Activated naive CD8-positive, alpha-beta T cell treated with anti-CD3 and anti-CD28 coated beads, Interleukin-2, amount 50 U/mL, for 16 hours (primary cell): ENCODE measurements at places on chromosomes 5 and 9.

- DNase-seq, result no peak
Observed at GRCh38 chr5:128097224-128097623, 13.7 kb downstream of the SLC12A2 start.

GRCh38 chr9:106312906-106313305 lies 550.1 kb upstream of the ZNF462 start:
- DNase-seq, result no peak

DNA sequence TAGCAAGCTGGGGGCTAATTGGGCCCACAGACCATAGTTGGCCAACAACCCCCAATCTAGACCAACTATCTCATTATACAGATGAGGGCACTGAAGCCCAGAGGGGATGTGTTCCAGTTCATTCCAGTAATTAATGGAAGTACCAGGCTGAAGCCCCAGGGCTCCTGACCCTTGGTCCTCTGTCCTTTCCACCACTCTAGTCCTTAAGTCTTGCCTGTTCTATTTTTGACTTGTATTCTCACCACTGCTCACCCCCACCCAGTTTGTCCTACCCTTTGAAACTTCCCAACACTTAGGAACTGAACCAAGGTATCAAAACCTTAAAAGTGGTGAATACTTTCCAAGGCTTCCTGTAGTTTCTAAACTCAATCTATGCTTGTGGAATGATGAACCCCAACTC lies 407.4 kb downstream of the ENC1 start:
- DNase-seq, result no peak

DNA sequence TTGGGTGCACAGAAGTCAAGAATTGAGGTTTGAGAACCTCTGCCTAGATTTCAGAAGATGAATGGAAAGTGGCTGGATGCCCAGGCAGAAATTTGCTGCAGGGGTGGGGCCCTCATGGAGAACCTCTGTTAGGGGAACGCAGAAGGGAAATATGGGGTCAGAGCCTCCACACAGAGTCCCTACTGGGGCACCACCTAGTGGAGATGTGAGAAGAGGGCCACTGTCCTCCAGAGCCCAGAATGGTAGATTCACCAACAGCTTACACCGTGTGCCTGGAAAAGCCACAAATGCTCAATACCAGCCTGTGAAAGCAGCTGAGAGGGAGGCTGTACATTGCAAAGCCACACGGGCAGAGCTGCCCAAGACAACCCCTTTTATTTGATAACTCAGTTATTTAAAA lies 383.5 kb downstream of the TLE4 start:
- DNase-seq, result no peak

DNA sequence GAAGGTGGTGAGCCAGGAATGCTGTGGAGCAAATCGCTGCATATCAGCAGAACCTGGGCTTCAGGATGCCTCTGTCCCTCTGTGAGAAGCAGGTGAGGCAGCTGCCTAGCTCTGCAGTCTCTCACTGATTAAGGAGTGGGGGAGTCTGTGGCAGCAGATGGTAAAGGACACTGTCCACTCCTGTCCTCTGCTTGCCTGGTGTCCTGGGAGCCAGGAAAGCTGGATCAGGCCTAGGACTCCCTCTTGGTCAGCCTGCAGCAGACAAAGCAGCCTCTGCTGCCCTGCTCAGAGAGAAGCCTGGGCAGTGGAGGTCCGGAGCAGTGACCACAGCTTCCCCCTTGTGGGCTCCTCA lies 214.7 kb downstream of the HSPA4 start:
- DNase-seq, result no peak

DNA sequence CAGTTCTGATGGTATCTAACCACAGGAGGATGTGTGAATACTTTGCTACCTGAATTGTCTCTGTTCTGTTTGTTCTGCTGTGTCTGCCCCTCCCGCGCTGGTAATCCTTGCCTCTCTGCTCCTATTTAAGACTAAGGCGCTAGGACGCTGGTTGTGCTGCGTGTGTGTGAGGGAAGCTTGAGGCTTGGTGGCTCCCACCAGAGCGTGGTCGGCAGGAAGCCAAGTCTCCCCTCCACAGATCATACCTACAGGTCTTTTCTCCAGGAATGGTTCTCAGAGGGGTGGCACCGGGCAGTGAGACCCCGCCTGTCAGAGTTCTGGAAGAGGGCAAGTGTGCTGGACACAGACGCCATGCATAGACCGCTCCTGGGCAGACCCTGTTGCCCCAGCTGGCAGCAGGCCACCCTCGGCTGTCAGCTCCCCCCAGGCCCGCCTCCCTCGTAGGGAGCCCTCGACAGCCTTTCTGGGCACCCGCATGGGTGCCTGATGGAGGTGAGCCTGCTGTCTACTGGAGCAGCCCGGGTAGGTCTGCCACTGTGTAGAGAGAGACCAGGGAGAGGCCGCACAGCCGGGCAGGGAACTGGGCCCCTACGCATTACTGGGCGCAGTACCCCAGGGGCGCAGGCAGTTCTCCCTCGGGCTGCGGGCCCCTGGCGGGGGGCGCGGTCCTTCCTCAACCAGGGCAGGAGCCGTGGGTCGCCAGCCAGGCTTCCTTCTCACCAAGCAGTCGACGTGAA lies 53.4 kb upstream of the ROR2 start:
- DNase-seq, result no peak

- no peak for DNase-seq
Observed at GRCh38 chr9:126331964-126332748, 5.5 kb downstream of the MVB12B start.

GRCh38 chr5:83401122-83401731 lies 70.3 kb upstream of the VCAN start:
- DNase-seq, result no peak

DNA sequence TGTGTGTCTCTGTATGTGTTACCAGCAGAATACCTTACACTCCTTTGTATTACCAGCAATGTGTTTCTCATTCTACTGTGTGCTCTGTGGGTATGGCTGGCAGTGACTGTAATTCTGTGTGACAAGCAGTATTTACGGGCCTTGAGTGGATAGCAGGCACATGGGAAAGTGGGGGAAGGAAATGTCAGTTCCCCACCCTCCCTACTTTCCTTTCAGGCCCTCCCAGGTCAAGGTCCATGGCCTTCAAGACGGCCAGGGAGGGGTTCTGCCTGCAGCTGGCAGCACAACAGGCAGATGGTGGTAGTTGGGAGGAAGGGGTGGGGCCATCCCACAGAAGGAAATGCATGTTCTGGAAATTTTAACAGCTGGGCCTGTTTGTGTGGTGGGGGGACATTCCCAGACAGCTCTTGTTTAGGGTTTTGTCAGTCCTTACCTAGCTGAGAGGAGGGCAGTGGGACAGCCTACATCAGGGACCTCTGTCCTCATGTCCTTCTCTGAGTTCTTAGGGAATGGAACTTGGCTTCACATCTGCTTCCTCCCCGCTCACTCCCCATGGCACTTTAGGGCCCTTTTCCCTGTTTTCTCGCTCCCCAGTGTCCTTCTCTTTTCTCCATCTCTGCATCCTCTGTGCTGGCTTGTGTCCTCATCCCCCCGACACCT lies 14.6 kb upstream of the TNIP1 start:
- DNase-seq, result no peak

DNA sequence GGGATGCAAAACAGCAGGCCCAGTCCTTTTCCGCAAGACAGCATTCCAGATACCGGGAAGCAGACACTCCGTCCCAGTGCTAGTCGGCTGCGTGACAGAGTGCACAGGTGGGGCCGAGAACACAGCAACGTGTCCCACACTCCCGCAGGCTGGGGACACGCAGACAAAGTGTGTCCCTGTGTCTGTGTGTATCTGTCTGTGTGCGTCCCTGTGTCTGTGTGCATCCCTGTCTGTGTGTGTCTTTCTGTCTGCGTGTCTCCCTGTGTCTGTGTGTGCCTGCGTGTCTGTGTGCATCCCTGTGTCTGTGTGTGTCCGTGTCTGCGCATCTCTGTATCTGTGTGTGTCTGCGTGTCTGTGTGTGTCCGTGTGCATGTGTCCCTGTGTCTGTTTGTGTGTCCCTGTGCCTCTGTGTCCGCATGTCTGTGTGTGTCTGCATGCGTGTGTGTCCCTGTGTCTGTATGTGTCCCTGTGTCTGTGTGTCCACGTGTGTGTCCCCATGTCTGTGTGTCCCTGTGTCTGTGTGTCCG lies 137.0 kb downstream of the MRPL36 start:
- DNase-seq, result no peak

DNA sequence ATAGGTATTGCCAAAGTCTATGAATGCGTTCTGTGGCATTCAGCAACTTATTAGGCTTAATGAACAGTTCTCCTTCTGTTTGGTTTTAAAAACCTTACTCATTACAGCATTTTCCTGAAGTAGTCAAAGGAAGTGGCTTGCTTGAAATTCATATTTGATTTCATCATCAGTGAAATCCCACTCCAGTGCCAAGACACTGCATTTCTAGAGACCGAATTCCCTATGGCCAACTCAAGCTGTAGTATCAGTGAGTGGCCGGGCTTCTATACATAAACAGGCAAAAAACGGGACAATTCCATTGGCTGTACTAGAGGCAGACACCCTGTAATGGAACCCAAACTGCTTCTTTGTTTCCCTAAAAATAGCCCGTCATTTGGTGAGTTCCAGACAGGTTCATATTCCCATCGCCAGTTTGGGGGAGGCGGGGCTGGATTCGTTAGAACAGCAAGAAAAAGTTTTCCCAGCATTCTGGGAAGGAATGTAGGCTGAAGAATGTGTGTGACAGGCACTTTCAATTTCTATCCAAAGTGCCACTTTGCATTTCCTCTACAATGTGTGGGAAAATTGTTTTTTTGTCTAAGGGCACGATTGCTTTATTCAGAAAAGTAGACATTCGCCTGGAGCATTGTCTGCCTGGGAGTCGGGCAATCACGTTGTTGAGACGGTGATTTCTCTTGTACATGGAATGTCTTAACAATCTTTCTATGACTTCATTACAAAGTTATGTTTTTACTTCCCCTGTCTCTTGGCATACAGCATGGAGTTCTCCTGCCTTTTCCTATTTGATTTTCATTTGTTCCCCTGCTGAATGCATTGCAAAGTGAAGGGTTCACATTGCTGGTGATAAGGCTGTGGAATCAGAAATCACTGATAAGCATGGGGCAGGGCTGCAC lies 141.8 kb upstream of the MAST4 start:
- no peak for DNase-seq

DNA sequence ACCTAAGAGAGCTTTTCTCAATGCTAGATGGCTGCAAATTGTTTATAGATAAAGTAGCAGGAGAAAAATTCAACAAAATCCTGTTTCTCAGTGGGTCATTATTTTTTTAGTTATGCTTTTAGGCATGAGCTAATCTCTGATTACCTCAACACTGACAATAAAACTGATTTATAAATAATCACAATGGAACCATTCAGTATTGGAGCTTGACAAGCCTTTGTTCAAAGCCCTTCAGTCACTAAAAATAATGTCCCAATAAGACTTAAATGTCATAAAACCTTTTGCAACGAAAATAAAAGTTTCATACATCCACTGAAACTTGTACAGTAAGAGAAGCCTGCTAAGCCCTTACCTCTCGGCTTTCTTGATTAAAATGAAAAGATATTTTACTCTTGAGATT lies 27.2 kb downstream of the PTPDC1 start:
- DNase-seq, result no peak

DNA sequence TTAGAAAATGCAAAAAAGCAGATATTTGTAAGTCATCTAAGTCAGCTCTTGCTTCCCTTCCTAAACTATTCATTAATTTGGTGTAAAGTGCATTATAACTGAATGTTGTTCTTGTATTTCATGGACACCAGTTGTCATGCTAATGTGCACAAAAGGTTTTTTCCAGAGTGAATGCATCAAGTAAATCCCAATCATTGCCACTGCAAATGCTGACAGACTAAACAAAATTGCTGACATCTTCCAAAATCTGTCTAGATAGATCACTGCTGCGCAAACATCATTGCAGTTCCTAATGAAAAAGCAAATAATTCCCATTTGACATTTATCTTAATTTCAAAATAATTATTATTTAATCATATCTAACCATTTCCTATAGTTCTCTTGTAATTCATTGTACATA lies 161.7 kb downstream of the PDE4D start:
- no peak for DNase-seq

DNA sequence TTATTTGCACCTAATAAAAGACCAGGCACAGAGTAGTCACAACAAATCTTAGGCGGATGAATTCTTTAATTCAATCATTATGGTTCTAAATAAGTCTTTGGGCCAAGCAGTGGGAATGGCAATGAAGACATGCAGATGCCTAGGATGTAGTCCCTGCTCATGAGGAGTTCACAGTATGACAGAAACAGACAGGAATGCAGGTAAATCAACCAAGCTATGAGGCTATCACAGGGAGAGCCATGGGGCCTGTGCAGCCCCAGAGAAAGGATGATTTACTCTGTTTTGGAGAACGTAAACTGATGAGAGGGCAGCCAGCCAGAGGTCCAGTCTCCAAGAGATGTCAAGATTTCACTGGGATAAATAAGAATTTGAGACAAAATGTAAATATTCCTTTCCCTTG lies 129.4 kb downstream of the TRIM32 start:
- DNase-seq, result no peak

DNA sequence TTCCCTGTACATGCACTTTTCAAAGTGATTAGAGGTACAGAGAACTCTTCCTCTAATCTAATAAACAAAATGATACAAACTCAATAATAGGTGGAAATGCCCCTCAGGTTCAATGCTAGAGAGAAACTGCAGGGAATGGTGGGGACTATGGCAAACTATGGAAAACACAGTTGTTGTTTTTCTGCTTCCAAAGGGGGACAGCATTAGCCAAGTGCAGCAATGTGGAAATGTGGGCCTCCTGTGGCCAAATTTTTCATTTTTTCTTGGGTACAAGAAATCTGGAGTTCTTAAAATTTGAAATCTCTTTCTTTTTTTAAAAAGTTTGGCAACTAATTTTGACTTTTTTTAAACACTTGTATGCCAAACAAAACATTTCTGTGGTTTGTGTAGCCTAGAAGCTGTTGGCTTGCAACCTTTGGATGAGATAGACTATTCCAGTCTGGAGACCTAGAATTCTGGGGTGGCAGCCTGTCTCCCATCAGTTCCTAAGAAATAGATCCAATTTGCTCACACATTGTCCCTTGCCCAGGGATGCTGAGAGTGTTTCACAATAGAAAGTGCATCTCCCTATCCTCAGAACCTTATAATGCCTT lies 218.6 kb downstream of the PAPPA start:
- no peak for DNase-seq

GRCh38 chr5:94698197-94698596 lies 79.7 kb downstream of the SLF1 start:
- DNase-seq, result no peak

- no peak for DNase-seq
Observed at GRCh38 chr9:70160686-70161600, 97.8 kb upstream of the SMC5 start.

GRCh38 chr5:134813407-134813806 lies 32.4 kb upstream of the C5orf24 start:
- DNase-seq, result no peak

DNA sequence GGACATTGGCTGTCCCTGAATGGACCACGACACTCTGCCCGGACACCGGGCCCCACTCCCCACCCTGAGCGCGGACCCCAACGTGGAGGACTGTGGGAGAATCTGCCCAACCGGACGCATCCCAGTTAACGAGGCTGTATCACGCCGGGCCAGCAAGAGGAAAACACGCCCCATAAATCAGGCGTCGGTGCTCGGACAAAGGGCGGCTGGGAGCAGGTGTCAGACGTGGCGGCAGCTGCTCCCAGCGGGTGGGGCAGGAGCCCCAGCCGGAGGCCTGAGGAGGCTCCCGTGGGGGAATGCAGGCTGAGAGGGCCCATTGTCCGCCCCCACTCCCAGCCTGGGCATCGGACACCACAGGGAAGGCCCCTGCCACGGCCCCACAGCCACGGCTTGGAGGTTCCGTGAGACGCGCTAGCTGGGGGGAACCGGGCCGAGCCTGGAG lies 19.2 kb downstream of the NOTCH1 start:
- no peak for DNase-seq
